Activated CD8-positive, alpha-beta memory T cell treated with anti-CD3 and anti-CD28 coated beads, Interleukin-2, amount 10 ng/mL, durations not matched to agents 7 days and 5 days (primary cell): ENCODE measurements at places on chromosomes 1 and 21. TPM values are rescaled to one million over a fixed set of nuclear protein-coding genes. Genes with fewer than 3 reads are reported as not detected.

OR2T29 gene
- total RNA-seq, result not detected

GRCh38 chr21:41977034-41977950 lies 23.5 kb upstream of the C2CD2 start:
- no peak for DNase-seq

GRCh38 chr1:82515650-82516049 lies 714.9 kb downstream of the ADGRL2 start:
- DNase-seq, result no peak

GRCh38 chr1:223233410-223234169 lies 90.5 kb upstream of the TLR5 start:
- DNase-seq, result peak; percentile 36

DNA sequence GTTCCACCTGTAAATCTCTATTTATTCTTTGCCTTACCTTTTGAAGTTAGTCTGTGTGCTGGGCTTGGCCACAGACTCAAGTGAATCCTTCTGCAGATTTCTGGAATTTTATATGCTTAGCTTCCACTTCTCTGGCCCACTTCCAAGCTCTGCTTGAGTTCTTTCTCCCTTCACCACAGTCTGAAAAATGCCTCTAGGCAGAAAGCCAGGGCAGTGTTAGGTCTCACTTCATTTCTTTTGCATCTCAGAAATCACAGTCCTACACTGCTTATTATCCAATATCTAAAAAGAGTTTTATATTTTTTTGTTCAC lies 48.9 kb downstream of the INKA2 start:
- DNase-seq, result no peak

DNA sequence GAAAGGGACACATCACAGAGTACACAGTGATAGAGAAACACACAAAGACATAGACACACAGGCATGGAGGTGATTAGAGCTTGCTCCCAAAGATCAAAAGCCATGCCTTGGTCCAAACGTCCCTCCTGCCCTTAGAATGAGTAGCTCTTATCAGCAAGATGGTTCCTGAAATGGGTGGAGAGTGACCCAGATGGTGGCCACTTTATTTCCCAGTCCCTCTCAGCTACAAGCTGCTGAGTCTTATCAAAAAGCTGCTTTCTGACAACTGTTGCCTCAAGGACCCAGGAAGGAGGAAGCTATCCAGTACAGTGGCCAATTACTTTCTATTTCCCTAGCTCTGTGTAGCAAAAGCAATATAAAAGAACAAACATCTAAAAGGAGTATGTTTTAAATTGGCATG lies 7.7 kb upstream of the CLCA1 start:
- DNase-seq, result no peak

DNA sequence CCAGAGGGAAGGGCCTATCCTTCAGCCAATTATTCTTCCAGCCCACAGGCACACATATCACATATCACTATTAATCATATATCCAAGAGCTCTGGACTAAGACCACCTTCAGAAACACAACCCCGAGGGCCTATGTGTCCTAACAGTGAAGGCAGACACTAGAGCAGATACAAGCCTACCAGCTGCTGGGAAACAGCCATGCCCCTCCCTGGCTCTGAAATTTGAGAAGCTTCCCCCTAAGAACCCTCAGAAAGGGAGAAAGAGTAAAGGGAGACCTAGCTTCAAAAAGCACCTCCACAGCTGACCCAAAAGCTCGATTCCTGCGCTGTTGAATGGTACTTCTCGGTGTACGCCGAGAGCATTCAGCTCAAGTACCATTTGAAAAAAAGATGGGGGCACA lies 17.4 kb downstream of the CNN3 start:
- no peak for DNase-seq

FCRLB gene
- 0.63 TPM for total RNA-seq

PTPN7 gene
- total RNA-seq, result 410 TPM

- no peak for DNase-seq
These were observed 205.4 kb downstream of the SMYD3 start for GRCh38 chr1:246301553-246302250.

ETV3L gene
- not detected for total RNA-seq

HOOK1 gene
- 2.3 TPM for total RNA-seq

GRCh38 chr1:231301990-231302389 lies 35.7 kb downstream of the EXOC8 start:
- DNase-seq, result no peak

- no peak for DNase-seq
These were observed 775.6 kb downstream of the LTN1 start for GRCh38 chr21:28216976-28217523.
